Mammary epithelial cell (primary cell): ENCODE measurements at places on chromosomes 4 and X.

DNA sequence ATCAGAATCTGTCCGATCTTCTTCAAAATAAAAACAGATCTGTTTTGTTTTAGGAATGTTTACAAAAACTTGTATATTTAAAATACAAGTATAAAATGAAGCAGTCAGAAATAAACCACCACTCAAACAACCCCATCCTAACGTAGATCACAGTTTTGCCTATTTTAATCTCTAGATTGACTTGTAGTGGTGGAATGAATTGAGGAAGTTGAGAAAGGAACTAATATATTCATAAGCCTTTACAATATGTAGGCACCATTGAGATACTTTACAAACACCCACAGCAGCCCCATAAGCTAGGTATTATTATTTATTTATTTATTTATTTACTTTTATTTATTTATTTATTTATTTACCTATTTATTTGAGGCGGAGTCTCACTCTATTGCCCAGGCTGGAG, 52.3 kb upstream of the KLF3 start:
- no peak for DNase-seq

DNA sequence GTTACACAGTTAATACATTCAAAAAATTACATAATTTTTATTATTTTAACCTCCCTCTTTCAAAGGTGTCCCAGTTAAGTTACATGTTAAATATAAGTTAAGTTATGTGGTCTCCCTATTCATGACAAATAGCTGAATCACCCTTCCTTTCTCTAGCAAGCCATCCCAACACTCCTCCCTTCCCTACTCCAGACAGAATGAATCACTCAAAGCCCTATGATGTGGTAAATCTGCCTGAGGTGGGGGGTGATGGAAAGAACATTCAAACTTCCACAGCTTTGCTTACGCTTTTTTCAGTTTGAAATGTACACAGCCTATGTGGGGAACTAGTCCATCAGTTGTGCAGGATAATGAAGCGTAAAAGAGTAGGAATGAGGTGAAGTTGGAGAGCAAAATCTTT, 90.2 kb downstream of the CXCL13 start:
- DNase-seq = peak; percentile 95

GRCh38 chr4:75514949-75515612, 808 bp downstream of the THAP6 start:
- DNase-seq = peak; percentile 4

- no peak for DNase-seq
These were observed 308.1 kb upstream of the GATB start for GRCh38 chr4:152068866-152069265.

- DNase-seq = peak; percentile 65
These were observed 193.2 kb downstream of the RASL11B start for GRCh38 chr4:53055274-53055673.

- no peak for DNase-seq
These were observed 31.5 kb downstream of the SEC24B start for GRCh38 chr4:109465069-109465468.
